ENCODE measurements at places on chromosomes 3 and 15.

- DNase-seq = no peak
Measured at GRCh38 chr3:184791171-184791570, 20.8 kb upstream of the VPS8 start.

GRCh38 chr3:52774066-52774713 is 3.2 kb upstream of the ITIH1 start:
- no peak for DNase-seq

GRCh38 chr3:130934442-130935089 is 40.7 kb downstream of the ATP2C1 start:
- DNase-seq = no peak

GRCh38 chr15:88788816-88789215 is 14.4 kb upstream of the ACAN start:
- no peak for DNase-seq

GRCh38 chr3:72483554-72484104 is 364.6 kb downstream of the SHQ1 start:
- DNase-seq = no peak

GRCh38 chr3:72144773-72145505 is 360.0 kb upstream of the PROK2 start:
- DNase-seq = no peak

GRCh38 chr3:193783166-193783896 is 190.3 kb downstream of the OPA1 start:
- no peak for DNase-seq

- DNase-seq = no peak
Measured at GRCh38 chr3:124972457-124972856, 37.9 kb upstream of the MUC13 start.

Data from neural crest cell (in vitro differentiated cells).